ENCODE measurements at places on chromosomes 2 and 18.
A peak's percentile ranks its signal among the peaks of the same experiment; 100 is the strongest.

DNA sequence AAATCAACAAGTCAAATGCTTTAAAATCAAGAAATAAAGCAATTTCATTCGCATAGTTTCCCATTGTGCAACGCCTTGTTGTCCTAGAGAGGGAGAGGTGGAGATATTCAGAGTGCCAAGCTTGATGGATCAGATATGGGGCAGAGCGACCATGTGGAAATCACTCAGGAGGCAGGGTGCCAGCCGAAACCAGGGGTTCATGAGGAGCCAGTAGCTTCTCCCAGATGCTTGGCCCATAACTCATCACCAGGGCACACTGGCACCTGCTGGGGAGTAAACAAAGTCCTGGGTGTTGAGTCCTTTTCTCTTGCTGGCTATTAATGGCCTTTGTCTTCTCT, 53.0 kb upstream of the ASAP2 start:
- no peak for DNase-seq

DNA sequence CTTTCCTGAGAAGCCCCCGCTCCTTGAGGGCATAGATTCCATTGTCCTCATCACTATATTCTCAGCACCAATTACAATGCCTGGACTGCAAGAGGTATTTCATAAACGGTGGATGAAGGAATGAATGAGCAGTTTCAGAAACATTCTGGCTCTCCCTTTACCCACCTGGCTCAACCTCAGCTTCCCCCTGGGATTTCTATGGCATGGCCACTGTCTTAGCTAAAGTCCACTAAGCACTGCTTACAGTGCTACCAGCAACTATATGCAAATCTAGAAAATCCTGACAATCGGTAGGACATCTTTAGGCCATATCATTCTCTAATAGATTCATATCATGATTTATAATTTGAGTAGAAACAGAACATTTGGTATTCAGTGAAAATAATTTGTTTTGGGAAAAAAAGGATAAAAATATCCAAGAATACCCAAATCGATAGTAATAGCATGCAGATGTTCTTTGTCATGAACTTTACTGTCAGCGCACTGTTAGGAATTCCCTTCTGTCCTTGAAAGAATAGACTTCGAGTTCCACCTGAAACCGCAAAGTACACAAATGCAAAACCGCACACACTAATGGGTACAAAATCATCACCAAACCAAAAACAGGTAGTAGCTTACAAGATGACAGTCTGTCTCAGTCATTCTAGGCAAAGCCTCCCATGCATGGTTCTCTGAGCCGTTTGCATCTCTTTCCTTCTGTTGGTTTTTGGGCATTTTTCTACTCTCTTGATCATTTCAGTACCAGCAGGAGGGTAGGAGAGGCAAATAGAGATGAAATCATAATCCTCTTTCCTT, 303.6 kb upstream of the ID2 start:
- DNase-seq, result no peak

DNA sequence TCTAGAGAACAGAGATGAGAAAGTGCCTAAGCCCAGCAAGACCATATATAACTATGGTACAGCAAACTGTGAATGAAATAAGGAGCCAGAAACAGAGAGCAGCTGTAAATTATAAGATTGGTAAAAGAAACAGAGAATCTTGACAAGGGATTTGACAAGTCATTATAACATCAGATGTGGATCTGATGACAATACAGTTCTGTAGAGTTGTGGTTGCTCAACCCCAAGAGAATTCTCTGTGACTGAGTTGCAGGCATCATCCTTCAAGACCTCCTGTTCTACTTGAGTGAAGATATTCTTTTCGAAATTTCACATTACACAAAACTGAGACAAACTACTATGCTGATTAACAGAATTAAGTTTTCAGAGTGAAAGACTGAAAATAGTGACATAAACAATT, 343.1 kb upstream of the SLC39A10 start:
- DNase-seq, result no peak

DNA sequence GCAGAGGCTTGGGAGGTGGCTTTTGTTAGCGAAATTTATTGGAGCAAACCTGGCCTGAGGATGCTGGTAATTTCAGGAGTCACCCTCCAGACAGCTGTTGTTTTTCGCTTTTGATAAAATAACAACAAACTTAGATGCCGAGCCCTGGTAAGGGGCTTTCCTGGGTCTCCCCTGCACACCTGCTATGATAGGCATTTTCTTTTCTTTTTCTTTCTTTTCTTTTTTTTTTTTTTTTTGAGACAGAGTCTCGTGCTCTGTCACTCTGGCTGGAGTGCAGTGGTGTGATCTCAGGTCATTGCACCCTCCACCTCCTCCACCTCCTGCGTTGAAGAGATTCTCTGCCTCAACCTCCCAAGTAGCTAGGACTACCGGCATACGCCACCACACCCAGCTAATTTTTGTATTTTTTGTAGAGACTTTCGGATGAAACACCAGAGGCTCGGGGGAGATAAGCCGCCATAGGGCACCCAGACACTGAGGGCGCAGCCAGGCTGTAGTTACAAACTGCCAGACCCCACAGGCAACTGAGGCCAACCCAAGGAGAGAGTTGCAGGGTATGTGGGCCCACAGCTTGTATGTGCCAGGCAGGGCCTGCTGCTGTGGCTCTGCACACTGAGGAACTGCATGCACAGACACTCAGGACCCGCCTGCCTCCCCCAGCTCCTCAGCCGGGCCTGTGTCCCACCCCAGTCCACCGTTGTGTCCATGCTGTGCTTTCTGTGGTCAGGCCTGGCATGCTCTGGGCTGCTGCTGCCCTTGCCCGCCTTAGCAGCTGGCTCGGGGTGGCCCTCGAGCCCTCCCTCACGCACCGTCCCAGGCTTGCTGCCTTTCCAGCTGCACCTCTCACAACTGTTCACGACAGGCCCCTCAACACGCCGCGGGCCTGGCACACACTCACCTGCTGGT, 3.9 kb downstream of the GYPC start:
- DNase-seq, result peak; percentile 92
